Upper lobe of right lung (tissue), 1 donor: ENCODE measurements at places on chromosomes 7 and 10. TPM values are rescaled to one million over a fixed set of nuclear protein-coding genes. Genes with fewer than 3 reads are reported as not detected.

DNA sequence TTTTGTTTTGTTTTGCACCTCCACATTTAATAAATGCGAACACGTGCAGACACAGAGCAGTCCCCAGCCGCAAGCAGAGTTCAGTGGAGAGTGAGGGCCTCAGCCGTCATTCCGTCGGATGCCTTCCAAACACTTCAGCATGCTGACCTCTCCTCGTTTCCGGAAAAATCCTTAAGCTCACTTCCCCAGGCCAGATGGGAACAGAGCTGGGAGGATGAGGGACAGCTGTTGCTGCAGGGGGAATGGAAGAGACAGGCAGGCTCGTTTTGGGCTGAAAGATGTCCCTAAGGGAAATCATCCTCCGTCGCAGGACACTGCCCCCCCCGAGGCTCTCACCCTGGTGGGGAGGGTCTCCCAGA, 17.2 kb upstream of the FGFR2 start:
- H3K4me1 ChIP-seq: no peaks in the 10 kb centered on the region
- no peak overlapping the region for H3K27ac ChIP-seq

DNA sequence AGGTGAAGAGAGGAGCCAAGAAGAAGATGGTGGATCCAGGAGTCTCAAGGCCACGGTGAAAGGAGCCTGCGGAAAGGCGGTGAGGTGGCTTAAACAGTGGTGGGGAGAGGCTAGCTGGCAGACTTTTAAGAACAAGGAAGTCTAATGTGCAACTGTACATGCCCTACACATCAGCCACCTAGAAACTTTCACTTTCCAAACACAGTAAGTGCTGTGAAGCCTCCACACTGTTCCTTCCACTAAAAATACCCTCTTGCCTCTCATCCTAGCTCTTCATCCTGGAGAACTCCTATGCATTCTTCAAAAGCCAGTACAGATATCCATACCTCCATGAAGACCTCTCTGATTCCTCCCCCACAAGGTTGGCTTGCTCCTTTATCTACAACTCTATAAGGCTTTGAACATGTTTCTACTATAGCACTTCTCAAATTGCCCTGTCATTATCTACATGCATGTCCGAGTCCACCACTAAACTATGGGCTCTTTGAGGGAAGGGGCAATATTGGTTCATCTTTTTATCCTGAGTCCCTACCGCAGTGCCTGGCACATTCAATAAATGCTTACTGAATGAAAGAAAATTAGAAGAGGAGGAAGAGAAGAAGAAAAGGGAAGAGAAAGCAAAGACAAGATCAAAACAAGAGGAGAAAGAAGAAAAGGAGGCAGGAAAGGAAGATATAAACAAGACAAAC, 54.2 kb downstream of the DNAJC12 start:
- H3K4me3 ChIP-seq: no peak overlapping the region
- no peaks in the 10 kb centered on the region for H3K36me3 ChIP-seq
- no peaks in the 10 kb centered on the region for H3K4me1 ChIP-seq
- no peak overlapping the region for H3K27ac ChIP-seq
- H3K27me3 ChIP-seq: no peaks in the 10 kb centered on the region

DNA sequence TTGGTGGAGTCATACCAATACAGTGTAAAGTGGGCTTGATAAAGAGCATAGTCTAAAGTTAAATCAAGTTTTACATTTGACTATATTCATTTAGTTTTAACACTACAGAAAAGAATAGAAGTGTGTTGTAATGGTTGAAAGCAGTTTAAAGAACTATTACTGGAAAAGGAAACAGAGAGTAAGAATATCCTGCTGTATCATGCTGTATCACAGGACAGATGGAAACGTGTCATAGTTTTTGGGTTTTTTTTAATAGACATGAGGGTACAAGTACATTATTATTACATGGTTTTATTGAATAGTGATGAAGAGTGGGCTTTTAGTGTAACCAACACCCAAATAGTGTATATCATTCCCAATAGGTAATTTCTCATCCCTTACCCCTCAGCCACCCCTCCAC, 944.3 kb downstream of the LRMDA start:
- no peaks in the 10 kb centered on the region for H3K36me3 ChIP-seq
- H3K4me3 ChIP-seq: no peak overlapping the region
- H3K4me1 ChIP-seq: no peaks in the 10 kb centered on the region
- no peak overlapping the region for H3K27ac ChIP-seq

GRCh38 chr7:83517035-83517700, 131.8 kb downstream of the SEMA3E start:
- H3K27ac ChIP-seq: no peak overlapping the region
- H3K27me3 ChIP-seq: no peaks in the 10 kb centered on the region
- H3K4me3 ChIP-seq: no peak overlapping the region

DNA sequence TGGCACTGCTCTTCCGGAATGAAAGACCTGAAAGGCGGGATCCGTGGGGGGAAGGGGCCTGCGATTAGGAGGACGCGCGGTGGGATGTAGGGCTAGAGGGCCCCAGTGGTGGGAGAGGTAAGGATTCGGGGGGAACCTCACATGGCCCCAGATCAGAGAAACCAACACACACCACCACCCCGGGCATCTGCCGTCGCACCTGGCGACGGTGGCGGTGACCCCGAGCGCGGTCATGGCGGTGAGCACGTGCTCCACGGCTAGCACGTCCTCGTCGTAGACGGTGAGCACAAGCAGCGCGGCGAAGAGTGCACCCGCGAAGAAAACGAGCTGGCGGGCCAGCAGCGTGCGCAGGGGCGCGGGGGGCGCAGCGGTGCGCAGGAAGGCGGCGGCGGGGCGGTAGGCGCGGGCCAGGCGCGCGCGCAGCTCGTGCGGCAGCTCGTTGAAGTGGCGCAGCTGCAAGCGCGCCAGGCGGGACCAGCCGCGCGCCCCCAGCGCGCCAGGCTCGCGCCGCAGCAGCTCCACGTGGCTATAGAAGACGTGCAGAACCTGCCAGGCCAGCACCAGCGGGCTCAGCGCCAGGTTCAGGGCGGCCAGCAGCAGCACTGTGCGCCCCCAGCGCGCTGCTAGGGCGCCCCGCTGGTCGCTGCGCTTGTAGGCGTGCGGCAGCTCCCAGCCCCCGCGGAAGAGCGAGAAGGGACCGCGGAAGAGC, 5.7 kb downstream of the ATG9B start:
- H3K36me3 ChIP-seq: no peaks in the 10 kb centered on the region
- no peak overlapping the region for H3K27ac ChIP-seq
- peaks cover 17% of the 10 kb centered on the region for H3K4me1 ChIP-seq
- no peak for DNase-seq
- H3K4me3 ChIP-seq: peak overlapping the region; percentile 26

DNA sequence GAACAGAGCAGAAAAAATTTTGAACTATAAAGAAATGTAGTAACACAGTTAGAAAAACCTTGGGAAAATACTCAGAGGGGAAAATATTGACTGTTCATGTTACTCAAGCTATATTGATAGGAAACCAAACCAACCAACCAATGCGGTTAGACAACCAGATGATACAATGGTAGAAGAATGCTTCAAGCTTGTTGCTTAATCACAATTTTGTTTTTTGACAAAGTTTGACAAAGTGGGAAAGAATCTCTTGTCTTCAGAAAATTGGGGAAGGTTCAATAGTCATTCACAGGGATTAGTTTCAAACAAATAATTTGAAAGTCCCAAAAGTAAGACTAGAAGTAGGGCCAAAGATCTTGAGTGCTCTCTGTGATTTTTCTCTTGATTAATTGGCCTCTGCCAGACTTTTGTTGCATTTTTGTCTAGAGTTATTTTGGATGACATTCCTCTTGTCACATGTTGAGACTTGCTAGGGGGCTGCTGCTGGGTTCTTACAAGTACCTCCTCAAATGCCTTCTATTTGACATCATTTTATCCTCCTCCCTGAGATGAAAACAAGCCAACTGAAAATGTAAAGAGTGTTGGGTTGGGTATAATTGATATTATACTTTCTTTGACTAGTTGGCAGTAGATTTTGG, 233.1 kb upstream of the PHYHIPL start:
- no peak overlapping the region for H3K4me3 ChIP-seq
- H3K36me3 ChIP-seq: no peaks in the 10 kb centered on the region
- no peaks in the 10 kb centered on the region for H3K27me3 ChIP-seq
- H3K27ac ChIP-seq: no peak overlapping the region
- DNase-seq: no peak
- no peaks in the 10 kb centered on the region for H3K4me1 ChIP-seq

DNA sequence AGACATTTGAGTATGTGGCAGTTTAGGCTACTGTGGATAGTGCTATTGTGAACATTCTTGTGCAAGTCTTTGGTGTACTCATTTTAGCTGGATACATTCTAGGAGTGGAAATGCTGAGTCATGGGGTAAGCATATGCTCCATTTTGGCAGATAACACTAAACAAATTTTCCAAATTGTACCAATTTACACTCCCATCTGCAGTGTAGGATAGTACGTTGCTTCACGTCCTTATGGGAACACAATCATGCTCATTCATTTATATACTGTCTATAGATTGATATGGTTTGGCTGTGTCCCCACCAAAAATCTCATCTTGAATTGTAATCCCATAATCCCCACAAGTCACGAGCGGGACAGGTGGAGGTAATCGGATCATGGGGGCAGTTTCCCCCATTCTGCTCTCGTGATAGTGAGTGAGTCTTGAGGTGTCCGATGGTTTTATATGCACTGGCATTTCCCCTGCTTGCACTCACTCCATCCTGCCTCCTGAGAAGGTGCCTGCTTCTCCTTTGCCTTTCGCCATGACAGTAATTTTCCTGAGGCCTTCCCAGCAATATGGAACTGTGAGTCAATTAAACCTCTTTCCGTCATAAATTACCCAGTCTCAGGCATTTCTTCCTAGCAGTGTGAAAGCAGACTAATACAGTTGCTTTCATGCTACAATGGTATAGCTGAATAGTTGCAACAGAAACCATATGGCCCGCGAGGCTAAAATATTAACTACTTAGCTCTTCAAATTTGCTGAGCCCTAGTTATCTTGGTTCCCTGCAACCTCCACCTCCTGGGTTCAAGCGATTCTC, 25.6 kb downstream of the RNF216 start:
- DNase-seq: no peak
- peaks cover 49% of the 10 kb centered on the region for H3K36me3 ChIP-seq
- no peaks in the 10 kb centered on the region for H3K27me3 ChIP-seq
- no peak overlapping the region for H3K4me3 ChIP-seq

EBLN1 gene
- total RNA-seq: not detected
